ENCODE measurements at places on chromosomes 4 and X. TPM values are rescaled to one million over a fixed set of nuclear protein-coding genes. Genes with fewer than 3 reads are reported as not detected.

DNA sequence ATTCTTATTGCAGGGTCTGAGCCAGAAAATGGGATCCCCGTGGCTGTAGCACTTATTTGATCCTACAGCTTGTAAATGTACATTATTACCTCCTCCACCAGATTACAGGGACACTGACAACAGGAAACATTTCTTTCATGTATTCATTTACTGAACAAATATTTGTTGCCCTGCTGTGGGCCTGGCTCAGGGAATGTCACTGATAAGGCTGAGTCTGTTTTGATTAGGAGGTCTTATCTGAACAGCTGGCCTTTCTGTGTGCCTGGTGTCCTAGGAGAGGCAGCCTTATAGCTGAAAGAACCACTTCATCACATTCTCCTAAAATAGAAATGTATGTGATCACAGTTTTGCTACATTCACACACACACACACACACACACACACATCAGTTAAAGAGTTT is 45.5 kb upstream of the PROM1 start:
- no peak for DNase-seq

KIT gene
- total RNA-seq, result 4.2 TPM

DNA sequence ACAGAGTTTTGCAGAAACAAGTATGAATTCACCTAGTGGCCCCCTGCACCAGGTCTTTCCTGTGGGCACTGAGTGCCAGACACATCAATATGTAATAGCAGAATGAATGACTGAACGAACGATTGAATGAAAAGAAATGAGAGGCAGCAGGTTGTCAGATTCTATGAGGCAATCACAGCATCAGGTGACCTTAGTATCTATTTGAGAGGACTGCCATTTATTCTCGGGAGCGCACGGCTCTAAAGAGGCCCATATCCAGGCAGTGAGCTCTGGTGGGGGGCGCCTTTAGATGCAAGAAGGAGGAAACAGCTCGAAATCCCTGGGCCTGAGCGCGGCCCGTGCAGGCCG is 528 bp upstream of the SLC25A4 start:
- DNase-seq, result no peak

ARX gene
- not detected for total RNA-seq

GRCh38 chr4:137226900-137227299 is 305.4 kb downstream of the PCDH18 start:
- no peak for DNase-seq

DNA sequence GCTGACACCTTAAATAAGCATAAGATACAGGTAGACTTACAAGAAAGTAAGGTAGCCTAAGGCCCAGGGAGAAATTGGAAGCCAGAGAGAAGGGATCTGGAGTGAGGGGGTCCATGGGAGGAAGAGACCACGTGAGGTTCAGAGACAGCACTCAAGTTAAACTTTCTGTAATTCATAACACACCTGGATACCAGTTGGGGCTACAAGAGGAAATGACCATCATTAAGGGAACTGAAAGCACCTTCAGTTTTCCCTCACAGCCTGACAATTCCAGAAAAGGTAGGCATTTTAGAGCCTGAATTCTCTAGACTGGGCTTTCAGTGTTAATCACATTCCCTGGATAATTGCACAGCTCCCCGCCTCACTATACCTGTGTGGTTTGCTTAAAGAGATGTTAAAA is 355.5 kb downstream of the FBXW7 start:
- no peak for DNase-seq

DNA sequence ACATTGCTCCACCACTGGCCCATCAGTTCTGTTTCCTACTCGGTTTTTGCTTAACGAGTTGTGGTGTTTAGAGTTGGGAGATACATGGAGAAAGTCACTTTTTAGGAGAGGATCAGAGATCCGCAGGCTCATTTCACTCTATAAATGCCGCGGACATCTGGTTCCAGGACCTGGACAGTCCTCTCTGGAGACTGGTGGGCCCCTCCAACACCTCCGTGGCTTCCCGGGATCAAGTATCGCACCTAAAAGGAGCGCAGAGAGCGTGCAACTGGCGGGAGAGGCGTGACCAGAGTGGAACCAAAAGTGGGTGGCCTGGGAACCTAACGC is 9.9 kb upstream of the CLTRN start:
- no peak for DNase-seq

IL2 gene
- 0.60 TPM for total RNA-seq

GRCh38 chr4:126144543-126145237 is 829.9 kb downstream of the FAT4 start:
- DNase-seq, result no peak

DNA sequence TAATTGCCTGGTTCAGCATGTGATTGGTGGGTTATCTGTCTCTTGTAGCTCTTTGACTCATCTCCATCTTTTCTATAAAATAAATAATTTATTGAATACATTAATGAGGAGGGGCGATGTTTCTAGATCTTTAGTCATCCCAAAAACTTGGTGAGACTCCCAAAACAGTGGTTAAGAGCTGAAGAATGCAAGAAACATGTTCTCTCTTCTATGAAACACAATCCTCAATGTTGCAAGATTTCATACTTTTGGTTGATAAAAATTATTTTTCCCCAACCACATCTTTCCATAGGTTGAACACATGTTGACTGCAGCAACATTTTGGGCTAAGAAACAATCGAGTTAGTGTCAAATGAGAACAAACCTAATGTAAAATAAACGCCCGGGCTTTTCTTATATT is 1.2 kb upstream of the TMEM47 start:
- DNase-seq, result no peak

GRCh38 chr4:70908993-70909556 is 6.9 kb downstream of the MOB1B start:
- no peak for DNase-seq

- DNase-seq, result no peak
These were observed 1.0 kb downstream of the EGF start for GRCh38 chr4:109913596-109914241.

GRCh38 chrX:35625714-35626113 is 172.4 kb upstream of the MAGEB16 start:
- DNase-seq, result no peak

DNA sequence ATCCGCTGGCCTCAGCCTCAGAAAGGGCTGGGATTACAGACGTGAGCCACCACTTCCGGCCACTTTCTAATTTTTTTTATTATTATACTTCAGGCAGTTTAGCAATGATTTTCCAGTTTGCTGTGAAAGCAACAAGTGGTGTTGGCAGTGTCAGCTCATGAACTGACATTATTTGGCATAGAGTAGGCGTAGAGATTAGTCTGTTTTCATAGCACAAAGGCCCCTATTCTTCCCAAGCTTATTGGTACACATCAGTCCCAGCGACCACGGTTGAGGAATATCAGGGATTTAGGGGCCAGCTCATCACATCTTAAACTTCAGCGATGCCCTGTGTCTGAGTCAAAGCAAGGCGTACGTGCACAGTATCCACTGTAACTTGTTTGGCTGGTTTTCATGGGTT is 53.0 kb upstream of the RASSF6 start:
- no peak for DNase-seq

GRCh38 chrX:111124418-111124817 is 28.4 kb downstream of the PAK3 start:
- DNase-seq, result no peak

DNA sequence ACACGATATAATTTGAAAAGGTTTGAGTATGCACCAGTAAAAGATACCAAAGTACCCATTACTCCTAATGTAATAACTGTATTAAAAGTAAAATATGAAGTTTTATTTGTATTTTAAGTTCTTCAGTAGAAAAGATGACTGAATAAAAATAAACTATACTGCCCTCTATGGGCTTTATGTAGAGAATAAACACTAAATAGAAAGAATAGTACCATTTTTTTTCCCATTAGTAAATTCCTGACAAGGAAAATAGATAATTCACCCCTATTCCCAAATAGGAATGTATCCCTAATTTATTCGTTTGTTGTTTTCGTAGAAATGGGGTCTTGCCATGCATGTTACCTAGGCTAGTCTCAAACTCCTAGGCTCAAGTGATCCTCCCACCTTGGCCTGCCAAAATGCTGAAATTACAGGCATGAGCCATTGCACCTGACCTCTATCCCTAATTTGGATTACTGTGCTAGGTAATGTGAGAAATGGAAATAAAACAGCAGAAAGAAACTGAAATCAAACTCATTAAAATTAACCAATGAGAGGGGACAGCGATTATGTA is 73.6 kb upstream of the COX18 start:
- DNase-seq, result no peak

- no peak for DNase-seq
These were observed 19.0 kb upstream of the SPP1 start for GRCh38 chr4:87956501-87956900.

SLC16A2 gene
- total RNA-seq, result not detected

S100P gene
- total RNA-seq, result 8.3 TPM

DNA sequence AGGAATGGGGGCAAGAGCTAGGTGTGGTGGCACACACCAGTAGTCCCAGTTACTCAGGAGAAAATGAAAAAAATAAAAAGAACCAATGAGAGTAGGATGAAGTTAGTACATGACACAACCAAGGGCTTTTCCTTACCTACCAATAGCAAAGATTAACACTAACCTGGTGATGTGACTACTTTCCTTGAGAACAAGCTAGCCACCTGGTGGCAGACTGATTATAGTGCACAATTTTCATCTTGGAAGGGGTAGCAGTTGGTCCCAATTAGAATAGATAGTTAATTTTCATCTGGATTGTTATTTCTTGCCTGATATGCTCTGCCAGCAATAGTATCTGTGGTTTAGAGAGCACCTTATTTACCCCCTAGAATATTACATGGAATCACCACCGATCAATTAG is 1216.8 kb upstream of the PABPC4L start:
- DNase-seq, result no peak

DNA sequence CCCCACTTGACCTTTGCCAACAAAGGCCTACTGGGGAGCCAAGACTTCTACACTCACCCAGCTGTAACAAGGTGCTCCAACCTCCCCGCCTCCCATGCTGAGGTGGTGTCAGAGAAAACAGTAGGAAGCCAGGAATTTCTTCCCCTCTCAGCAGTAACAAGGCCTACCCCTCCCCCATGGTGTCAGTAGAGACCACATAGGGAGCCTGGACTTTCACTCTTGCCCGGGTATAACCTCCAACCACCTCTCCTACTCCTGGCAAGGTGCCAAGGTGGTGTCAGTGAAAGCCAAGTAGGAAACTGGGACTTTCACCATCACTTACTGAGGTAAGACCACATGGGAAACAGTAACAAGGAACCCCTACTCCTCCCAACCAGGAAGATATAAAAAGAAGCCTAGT is 93.1 kb downstream of the SLC16A2 start:
- DNase-seq, result no peak

KLHL5 gene
- total RNA-seq, result 16.6 TPM

AMER1 gene
- 3.8 TPM for total RNA-seq

DNA sequence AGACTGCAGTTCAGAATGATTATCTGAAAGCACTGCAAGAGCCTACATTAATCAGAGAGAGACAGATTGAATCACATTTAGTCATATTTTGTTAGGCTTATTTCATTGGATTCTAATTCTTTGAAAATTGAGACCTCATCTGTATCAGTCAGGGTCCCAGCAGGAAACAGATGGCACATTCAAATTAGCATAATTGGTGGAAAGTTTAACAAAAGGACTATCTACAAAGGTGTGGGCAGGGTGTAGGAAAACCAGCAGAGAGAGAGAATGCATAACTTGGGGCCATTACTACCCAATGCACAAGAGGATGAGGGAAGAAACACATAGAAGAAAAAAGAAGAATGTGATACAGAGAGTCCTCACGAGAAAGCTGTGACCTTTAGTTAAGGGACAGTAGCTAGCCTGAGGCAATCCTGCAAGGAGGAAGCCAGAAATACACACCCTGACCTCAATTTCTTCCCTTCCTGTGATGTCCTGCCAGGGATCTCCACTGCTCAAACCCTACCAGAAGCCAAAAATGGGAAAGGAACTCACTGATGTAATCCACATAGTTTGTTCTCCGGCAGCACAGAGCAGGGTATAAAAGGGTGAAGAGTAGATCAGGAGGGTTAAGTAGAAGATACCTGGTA is 17.7 kb upstream of the XKRX start:
- DNase-seq, result no peak

POU4F2 gene
- not detected for total RNA-seq

DNA sequence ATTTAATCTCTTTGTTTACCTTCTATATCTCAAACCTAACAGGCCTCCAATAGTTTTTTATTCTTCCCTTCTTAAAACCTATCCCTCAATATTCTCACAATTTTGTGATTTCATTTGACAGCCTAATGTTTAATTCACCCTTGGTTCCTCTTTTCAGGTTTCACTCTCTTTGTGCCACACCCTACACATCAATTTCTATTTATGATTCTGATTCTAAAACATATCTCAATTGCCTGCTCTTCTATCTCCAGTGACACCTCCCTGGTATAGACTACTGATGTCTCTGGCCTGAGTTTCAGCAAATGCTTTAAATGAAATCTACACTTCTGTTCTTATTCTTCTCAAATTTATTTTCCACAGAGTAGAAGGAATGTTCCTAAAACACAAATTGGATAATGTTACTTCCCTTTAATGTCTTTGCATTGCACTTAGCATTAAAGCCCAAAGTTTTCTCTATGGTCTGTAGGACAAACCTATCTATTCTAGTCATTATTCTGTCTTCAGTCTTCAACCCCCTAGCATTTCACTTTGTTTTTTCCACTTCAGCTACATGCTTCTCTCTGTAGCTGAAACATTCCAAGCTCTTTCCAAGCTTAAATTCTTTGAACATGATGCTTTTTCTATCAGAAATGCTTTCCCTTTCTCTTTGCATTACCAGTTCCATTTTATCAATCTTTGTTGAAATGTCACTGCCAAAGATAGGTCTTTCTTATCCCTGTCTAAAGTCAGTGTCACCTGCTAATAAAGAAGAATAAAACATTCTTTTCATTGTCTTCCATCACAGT is 622.0 kb downstream of the CENPC start:
- no peak for DNase-seq

- DNase-seq, result no peak
These were observed 267.6 kb downstream of the TENM3 start for GRCh38 chr4:182510836-182511235.

- no peak for DNase-seq
These were observed 178.2 kb downstream of the FAT4 start for GRCh38 chr4:125492957-125493356.

DNA sequence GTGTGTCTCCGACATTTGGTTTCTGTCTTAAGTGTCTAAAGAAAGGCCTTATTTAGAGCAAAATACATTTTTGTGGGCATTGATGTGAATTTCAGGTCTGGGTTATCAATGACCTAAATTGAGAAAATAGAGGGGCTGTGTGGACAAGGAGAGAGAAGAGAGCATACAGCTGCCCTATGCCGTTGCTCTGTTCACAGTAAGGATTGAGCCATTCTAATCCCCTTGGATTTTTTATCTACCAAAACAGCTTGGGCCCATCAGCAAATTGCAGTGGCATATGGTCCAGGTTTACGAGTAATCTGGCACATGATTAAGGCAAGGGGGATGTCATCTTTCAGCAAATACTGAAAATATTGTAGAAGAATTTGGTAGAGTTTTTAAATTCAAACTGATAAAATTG is 210.2 kb downstream of the ANTXR2 start:
- DNase-seq, result no peak

KDM5C gene
- 84.4 TPM for total RNA-seq

All from activated CD8-positive, alpha-beta T cell treated with anti-CD3 and anti-CD28 coated beads, Interleukin-2, amount 10 ng/mL, durations not matched to agents 7 days and 5 days (primary cell).